ENCODE measurements at places on chromosomes 2 and 18.

DNA sequence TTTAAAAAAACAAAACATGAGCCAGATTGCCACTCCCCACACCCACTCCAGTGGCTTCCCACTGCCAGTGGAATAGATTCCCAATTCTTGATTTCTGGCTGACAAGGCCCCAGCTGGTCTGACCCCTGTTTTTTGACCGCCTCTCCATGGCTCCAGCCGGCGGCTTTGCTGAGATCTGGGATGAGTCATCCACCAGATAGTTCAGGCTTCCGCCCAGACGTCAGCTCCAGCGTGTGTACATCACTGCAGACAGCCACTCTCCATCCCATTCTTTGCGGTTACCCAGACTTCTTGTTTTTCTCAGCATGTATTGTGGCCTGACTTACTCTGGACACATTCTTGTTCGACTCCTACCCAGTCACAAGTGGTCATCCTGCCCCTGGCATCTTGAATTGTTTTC is 227.9 kb downstream of the GBX2 start:
- peak; percentile 78 for DNase-seq

GRCh38 chr2:127857265-127857808 is 618 bp downstream of the POLR2D start:
- DNase-seq = no peak

GRCh38 chr2:41141146-41141791 is 689.4 kb upstream of the SLC8A1 start:
- DNase-seq = no peak

- DNase-seq = no peak
Measured at GRCh38 chr18:25235401-25236042, 116.4 kb downstream of the ZNF521 start.

DNA sequence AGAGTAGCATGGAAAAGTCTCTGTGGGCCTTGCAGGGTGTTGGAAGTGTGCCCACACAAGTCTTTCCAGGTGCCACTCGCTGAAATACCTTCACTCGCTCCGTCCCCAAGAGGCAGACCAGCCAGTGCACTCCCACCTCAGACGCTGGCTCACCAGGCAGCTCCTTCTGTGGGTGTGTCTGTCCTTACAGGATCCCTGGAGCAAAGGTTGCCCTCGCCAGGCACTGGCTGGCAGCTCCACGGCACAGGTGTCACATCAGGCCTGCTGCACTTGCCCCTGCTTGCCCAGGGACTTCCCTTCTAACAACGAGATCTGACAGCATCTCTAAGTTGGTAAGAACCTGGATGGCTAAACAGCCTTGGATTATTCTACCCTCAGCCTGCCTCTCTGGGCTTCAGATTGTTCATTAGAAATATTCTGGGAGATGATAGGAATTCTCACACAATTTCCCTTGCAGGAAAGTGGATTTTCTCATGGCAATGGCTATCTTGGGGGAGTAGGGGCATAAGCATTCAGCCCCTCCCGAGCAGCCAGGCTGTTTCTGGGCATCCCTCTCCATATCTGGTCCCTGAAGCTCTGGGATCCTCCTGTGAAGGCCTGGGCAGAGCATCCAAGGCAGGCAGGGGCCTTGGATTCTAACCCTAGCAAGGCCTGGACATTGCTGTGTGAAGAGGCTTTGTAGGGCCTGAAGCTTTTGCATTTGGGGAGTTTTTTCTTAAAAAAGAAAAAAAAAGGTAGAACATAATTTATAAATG is 262.1 kb downstream of the MYCN start:
- no peak for DNase-seq

DNA sequence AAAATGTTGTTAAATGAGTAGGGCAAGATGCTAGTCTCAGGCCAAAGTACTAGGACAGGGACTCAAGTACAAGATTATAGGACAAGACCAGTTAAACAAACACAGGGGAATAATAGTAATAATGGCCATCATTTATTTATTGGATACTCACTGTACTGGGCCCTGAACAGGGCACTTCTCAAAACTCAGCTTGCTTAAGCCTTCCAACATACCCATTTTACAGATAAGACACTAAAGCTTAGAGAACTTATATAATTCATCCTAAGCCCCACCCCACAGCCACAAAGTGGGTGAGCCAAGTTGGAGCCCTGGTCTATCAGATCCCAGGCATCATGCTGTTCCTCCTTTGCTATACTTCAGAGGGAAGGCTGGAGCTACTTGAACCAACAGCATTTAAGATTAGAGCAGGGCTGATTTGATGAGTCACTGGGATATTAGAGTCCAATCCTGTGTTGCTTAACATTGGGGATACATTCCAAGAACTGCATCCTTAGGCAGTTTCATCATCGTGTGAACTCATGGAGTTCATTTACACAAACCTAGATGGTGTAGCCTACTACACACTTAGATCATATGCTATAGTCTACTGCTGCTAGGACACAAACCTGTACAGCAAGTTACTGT is 153.6 kb downstream of the MTCL1 start:
- DNase-seq = peak; percentile 4

GRCh38 chr2:173984866-173985604 is 19.9 kb upstream of the SP3 start:
- DNase-seq = no peak

GRCh38 chr2:44825702-44826101 is 115.8 kb upstream of the SIX3 start:
- DNase-seq = no peak

- no peak for DNase-seq
Measured at GRCh38 chr2:70035344-70035844, 51.9 kb upstream of the PCBP1 start.

GRCh38 chr2:204298404-204298803 is 246.9 kb upstream of the PARD3B start:
- DNase-seq = no peak

DNA sequence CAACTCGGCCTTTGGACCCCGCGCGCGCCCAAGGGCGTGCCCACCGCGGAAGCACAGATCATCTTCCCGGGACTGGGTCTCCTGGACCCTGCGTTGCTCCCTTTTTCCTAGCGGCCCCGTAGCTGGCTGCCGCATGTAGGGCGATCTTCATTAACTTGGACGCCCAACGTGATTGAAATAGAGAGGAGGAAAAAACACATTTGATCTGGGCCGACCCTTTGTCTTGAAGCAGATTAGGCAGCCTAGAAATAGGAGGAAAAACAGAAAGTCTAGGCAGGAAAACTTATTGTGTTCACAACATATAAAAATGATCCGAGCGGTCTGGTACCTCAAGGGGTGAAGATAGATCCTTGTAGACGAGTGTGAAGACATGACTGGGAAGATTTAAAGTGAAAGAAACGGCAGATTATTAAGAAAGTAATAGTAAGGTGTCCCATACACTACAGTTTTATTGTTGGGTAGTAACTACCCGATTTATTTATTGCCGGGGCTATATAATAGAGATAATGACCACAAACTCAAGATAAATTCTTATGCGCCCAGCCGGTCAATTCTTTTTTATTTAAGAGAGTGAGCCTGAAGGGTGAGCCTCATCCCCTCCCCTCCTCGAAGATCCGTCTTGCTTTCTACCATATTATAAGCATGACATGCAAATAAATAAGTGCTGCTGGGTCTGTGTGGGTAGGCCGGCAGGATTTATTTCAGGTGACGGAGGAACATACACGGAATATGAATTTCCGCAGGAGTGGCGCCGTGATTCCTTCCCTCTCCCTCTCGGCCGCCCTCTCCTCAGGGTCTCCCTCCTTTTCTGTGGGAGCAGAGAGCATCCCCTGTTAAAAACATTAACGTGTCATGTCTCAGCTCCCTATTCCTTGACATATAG is 147.4 kb downstream of the MEIS1 start:
- no peak for DNase-seq

GRCh38 chr2:3741396-3741795 is 38.0 kb downstream of the DCDC2C start:
- no peak for DNase-seq

DNA sequence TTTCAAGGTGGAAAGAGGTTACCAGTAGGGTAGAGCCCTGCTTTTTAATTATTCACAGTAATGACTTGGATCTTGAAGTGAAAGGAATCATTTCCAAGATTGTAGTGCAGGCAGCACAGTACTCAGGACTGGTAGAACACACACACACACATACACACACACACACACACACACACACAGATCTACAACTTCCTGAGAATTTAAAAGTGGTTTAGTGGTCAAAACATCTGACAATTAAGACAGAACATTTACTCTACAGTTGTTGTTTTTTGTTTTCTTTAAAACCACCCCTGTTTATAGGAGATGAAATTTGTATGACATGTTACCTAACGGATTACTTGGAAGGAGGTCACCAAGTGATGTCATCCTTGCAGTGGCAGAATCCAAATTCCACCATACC is 146.7 kb upstream of the VRK2 start:
- DNase-seq = no peak

- no peak for DNase-seq
Measured at GRCh38 chr18:48575658-48576456, 37.0 kb downstream of the CTIF start.

- DNase-seq = no peak
Measured at GRCh38 chr2:15630121-15630977, 38.7 kb downstream of the DDX1 start.

DNA sequence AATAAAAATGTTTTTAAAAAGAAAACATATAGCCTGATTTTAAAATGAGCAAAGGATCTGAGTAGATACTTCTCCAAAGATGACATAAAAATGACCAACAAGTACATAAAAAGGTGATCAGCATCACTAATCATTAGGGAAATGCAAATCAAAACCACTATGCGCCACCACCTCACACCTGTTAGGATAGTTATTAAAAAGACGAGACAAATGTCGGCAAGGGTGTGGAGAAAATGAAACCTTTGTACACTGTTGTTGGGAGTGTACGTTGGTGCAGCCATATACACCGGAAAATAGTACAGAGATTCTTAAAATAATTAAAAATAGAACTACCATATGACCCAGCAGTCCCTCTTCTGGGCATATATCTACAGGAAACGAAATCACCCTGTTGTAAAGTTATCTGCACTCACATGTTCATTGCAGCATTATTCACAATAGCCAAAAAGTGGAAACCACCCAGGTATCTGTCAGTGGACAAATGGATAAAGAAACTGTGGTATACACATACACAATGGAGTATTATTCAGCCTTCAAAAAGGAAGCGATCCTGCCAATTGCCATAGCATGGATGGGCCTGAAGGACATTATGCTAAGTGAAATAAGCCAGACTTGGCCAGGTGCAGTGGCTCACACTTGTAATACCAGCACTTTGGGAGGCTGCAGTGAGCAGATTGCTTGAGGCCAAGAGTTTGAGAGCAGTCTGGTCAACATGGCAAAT is 91.6 kb downstream of the PRKRA start:
- no peak for DNase-seq

DNA sequence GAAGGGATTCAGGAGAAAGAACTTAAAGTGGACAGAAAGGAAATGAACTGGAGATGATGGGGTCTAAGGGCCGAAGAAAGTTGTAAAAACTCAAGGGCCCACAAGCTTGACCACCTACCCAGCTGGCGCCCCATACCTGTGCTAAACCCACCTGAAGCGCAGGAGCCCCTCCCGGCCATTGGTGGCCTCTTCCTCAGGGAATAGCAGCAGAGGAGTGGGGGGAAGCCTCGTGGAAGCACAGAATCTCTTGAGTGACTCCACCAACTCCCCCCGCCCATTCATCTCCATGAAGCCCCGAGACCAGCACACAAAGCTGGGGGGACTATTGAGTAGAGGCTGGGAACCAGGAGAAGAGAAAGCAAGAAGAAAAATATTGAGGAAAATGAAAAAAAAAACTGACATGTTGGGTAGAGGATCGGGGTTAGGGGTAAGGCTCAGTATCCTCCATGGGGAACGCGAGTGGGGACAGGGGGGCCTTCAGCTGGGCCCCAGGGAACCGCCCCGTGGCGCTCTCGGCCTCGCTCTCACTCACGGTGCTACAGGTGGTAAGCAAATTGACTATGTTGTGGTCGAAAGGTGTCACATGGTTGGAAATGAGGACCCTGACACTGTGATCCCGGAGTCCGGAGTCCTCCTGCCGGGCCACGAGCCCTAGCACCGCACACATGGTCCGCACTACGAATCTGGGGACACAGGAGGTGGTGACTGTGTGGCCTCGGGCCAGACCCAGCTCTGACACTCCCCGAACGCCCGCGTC is 728 bp downstream of the AUP1 start:
- no peak for DNase-seq

GRCh38 chr2:226478109-226478809 is 321.4 kb downstream of the IRS1 start:
- DNase-seq = no peak

DNA sequence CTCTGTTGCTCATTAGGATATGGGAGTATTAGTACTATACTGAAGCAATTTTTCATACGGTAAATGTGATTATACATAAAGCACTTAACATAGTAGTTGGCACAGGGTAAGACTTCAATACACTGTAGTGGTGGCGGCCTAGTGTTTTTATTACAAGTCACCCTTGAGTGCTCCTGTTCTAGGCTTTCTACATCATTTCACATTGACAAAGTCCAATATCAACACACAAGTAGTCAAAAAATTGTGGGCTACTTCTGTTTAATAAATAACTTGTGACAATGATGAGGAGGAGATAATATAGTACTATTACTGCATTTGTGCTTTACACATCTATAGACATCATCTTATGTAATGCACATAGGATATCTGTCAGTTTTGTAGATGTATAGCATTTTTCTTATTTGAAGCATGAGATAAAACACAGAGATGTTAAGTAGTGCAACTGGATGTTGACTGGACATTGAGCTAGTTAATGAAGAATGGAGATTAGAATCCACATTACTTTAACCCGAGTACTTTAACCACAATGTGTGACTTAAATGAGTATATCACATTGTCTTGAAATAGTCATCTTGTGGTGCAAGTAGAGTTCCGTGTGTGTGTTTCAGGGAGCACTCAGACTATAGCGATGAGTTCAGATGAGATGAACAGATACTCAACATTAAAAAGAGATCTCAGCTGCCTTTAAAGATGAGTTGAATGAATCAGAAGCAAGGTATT is 134.8 kb downstream of the ZNF385B start:
- DNase-seq = no peak

GRCh38 chr2:227608561-227609338 is 5.9 kb downstream of the SCYGR3 start:
- DNase-seq = no peak

GRCh38 chr2:98822301-98823164 is 91.6 kb upstream of the MGAT4A start:
- DNase-seq = peak; percentile 67

GRCh38 chr2:107325981-107326786 is 440.2 kb upstream of the ST6GAL2 start:
- DNase-seq = no peak

DNA sequence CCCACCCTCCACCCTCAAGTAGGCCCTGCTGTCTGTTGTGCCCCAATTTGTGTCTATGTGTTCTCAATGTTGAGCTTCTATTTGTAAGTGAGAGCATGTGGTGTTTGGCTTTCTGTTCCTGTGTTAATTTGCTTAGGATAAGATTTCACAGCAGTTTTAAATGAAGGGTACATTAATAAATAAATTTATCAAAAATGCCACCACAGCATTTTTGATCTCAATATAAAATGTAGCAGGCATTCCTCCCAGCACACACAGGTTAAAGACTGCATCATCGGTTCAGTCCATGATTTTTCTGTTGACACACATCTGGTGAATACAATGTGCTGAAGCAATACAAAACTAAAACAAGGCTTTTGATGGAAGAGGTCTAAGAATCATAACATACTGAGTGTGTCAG is 412.0 kb upstream of the LYPD1 start:
- no peak for DNase-seq

All from dermis blood vessel endothelial cell (primary cell).